ENCODE measurements at places on chromosomes 1 and 21. TPM values are rescaled to one million over a fixed set of nuclear protein-coding genes. Genes with fewer than 3 reads are reported as not detected.
A peak's percentile ranks its signal among the peaks of the same experiment; 100 is the strongest.

DNA sequence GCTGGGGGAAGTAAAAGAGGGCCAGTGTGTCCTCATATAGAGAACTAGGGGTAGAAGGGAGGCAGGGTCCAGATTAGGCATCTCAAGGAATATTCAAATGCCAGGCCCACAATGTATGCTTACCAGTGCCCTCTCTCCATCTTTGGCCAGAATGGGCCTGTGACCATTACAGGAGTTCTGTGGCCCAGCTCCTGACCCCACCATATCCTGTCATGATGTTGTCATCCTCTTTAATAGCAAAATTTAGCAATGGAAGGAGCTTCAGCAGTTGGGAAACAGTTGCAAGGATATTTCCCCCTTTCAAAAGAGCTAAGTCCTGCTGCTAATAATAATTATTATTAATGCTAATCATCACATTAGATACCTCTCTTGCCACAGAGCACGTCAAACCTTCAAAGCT, 49.3 kb upstream of the JUN start:
- no peak for DNase-seq

Gene TMEM61
- total RNA-seq = not detected

DNA sequence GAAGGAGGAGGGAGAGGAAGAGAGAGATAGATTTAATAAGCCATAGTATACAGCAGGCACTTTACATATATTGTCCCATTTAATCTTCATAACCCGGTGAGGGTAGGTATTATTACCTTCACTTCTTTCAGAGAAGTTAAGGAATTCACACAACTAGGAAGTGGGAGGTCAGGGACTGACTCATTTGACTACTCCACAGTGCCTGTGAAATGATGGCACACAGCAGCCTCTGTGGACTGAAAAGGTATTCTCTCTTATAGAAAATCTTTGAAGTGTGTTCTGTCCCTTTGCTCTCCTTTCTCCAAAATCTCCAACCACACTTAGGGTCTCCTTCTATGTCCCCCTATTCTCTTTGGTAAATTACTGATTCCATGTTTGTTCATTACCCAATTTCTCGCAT, 23.9 kb downstream of the PALMD start:
- DNase-seq = no peak

GRCh38 chr1:187956975-187957374, 1128.2 kb downstream of the PLA2G4A start:
- DNase-seq = peak; percentile 32

- DNase-seq = no peak
Observed at GRCh38 chr1:160801836-160802580, 6.0 kb downstream of the LY9 start.

Gene DCST1
- not detected for total RNA-seq

Gene TEKT2
- 2.8 TPM for total RNA-seq

- no peak for DNase-seq
Observed at GRCh38 chr1:33515607-33516006, 43.2 kb downstream of the ZSCAN20 start.

DNA sequence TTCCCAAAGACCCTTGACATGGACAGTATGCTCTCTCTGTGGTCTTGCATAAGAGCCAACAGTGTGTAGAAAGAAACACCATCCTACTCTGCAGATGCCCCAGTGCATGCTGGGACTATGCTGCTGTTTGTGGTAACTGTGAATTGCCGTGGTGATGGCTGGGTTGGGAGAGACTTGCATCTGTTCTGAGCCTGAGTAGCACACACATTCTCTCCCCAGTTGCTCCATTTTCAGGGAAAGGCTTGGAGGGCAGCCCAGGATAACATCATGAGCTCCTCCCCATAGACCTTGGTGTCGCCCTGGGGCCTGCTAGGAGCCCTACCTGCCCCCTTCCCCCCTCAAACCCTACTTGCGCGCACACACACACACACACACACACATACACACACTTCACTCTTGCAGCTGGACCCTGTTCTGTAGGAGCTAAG, 120.9 kb upstream of the IPO9 start:
- DNase-seq = peak; percentile 50

DNA sequence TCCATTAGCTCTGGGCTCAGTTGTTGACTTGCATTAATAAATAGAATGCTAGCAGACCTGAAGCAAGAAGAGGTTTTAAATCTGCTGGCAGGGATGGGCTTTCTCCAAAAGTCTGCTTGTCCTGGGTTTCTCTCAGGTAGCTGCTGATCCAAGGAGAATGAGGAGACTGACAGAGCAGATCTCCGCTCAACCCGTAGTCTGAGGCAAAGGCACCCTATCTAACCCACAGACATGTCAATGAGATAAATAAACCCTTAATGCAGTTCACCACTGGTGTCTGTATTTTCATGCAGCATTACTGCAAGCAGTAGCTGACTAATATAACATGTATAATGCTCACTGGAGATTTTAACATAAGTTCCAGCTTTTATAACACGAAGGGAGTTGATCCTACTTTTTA, 44.1 kb upstream of the RGS21 start:
- no peak for DNase-seq

DNA sequence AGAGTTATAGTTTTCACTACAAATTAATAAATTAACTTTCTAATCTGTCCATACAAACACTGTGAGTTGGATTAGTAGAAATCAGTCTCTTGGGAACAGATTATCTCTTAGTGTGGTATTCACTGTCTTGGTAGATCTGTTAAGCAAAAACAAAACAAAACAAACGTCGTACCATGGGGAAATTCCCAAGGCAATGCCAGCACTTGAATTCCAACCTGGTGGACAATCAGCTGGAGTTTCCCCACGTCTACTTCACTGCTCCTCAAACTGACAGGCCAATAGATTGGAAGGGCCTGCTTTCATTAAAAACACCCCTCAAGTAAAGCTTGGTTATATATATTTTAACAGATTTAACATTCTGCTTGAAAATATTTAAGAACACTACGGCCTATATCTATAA, 31.9 kb downstream of the GDAP2 start:
- DNase-seq = no peak

Gene TAS1R2
- total RNA-seq = not detected

Gene LCA5L
- 0.69 TPM for total RNA-seq

Gene NMNAT2
- 0.17 TPM for total RNA-seq

Gene GNAT2
- total RNA-seq = not detected

GRCh38 chr1:233132445-233132844, 163.1 kb downstream of the PCNX2 start:
- DNase-seq = no peak

GRCh38 chr1:207753611-207754010, 1.8 kb downstream of the CD46 start:
- DNase-seq = no peak

DNA sequence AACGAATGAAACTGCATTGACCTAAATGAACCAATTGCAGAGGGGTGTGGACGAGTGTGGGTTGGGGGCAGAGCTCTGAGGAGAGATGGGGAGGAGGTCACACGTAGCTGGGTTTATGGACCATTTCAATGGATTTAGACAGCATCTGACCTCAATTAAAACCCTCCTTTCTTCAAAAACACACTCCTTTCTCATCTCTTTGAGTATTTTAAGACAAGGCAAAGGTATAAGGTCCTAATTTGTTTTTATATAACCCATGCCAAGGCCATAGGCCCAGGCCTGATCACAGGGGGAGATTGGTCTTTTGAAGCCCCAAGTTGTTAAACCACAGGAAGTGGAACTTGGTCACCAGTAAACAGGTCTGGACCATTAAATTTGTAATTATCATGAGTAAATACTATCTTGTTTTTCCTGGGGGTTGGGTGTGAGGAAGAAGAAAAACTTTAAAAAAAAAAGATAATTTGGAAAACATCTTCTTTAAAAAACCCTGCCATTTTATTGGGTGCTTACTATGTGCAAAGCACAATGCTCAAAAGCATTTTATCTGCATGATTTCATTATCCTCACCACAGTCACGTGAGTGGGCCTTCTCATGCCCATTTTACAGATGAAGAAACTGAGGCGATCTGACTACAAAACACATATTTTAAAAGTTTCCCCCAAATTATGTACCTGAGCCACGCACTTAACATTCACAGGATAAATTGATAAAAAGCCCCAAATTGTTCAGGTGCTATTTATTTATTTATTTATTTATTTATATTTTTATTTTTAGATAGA, 8.9 kb upstream of the INAVA start:
- no peak for DNase-seq

Gene SYCP1
- 0.41 TPM for total RNA-seq

Gene PLK3
- total RNA-seq = 15.6 TPM

- no peak for DNase-seq
Observed at GRCh38 chr1:18475234-18475905, 5.4 kb upstream of the KLHDC7A start.

DNA sequence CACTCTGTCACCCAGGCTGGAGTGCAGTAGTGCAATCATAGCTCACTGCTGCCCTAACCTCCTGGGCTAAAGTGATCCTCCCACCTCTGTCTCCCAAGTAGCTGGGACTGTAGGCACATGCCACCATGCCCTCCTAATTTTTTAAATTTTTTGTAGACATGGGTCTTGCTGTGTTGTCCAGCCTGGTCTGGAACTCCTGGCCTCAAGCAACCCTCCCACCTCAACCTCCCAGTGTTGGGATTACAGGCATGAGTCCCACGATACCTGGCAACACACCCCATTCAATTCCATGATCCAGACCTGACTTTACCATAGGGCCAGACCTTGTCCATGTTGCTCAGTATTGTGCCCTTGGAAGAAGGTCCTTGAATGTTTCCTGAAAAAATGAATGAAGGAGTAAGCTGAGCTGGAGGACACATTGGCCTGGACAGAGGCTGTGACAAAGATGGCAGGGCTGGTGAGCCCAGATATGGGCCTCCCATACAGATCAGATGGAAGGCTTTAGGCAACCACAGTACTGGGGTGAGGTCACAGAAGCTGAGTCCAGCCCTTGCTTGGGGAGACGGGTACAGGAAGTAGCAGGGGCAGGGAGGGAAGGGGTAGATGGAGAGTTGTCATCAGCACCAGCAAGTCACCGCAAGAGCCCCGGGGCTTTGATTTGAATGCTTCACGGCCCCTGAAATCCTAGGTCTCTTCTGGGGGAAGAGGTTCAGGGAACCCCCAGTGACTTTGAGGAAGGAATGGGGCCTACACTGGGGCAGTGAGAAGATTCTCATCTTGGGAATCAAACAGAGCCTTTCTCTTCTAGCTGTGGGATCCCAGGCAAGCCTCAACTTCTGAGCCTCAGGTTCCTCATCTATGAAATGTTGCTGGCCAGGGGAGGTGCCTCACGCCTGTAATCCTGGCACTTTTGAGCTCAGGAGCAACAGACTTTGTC, 40.1 kb upstream of the DMBX1 start:
- DNase-seq = no peak

- no peak for DNase-seq
Observed at GRCh38 chr1:181497870-181498269, 14.6 kb downstream of the CACNA1E start.

Gene TSPAN2
- 2.8 TPM for total RNA-seq

Gene SELENBP1
- not detected for total RNA-seq

GRCh38 chr1:114235960-114236359, 82.3 kb upstream of the SYT6 start:
- no peak for DNase-seq

GRCh38 chr1:10387677-10388386, 11.0 kb upstream of the PGD start:
- DNase-seq = peak; percentile 81

- DNase-seq = no peak
Observed at GRCh38 chr1:88529581-88529980, 154.5 kb upstream of the PKN2 start.

GRCh38 chr1:180229483-180230415, at the start of gene LHX4:
LHX4 (plus strand) TSS chr1:180230264; CDS start chr1:180230530, 266 bp downstream.
- DNase-seq = peak; percentile 53

DNA sequence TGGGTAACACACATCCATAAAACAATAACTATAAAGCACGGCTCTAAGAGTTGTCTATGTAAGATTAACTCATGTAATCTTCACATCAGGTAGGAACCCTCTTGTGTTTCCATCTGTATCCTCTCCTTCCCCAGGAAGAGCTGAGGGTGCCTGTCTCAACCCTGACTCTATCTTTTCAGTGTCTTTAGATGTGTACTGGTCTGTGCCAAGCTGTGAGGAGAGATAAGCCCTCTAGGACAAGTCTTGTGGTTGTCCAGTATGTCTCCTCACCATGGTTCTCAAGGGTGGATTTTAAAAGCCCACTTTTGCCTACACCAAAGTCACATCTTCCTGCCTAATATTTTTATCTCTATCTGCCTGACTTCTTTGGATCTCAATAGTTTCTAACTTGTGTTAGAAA, 300.1 kb downstream of the KCNT2 start:
- no peak for DNase-seq

GRCh38 chr1:164651351-164651951, 92.5 kb downstream of the PBX1 start:
- DNase-seq = no peak

DNA sequence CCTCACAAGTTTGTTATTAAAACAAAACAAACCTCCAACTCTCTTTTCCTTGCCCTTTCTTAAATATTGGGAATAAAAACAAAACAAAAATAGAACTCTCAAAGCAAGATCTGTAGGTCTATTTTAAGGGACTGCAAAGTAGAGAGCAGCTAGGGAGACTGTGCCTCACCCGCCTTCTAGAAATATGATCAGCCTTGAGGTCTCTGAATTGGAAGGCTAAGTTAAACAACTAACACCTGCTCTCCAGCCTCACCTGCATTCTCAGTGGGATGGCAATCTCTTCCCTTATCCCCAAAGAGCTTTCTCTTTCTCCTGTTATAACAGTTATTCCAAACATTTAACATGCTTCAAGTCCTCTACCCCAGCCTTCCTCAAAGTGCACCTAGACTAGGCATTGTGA, 75.5 kb upstream of the TNR start:
- no peak for DNase-seq

- DNase-seq = no peak
Observed at GRCh38 chr1:178005450-178005849, 35.6 kb upstream of the SEC16B start.

Gene C4BPA
- total RNA-seq = not detected

GRCh38 chr1:243420016-243420945, 164.4 kb downstream of the SDCCAG8 start:
- no peak for DNase-seq

DNA sequence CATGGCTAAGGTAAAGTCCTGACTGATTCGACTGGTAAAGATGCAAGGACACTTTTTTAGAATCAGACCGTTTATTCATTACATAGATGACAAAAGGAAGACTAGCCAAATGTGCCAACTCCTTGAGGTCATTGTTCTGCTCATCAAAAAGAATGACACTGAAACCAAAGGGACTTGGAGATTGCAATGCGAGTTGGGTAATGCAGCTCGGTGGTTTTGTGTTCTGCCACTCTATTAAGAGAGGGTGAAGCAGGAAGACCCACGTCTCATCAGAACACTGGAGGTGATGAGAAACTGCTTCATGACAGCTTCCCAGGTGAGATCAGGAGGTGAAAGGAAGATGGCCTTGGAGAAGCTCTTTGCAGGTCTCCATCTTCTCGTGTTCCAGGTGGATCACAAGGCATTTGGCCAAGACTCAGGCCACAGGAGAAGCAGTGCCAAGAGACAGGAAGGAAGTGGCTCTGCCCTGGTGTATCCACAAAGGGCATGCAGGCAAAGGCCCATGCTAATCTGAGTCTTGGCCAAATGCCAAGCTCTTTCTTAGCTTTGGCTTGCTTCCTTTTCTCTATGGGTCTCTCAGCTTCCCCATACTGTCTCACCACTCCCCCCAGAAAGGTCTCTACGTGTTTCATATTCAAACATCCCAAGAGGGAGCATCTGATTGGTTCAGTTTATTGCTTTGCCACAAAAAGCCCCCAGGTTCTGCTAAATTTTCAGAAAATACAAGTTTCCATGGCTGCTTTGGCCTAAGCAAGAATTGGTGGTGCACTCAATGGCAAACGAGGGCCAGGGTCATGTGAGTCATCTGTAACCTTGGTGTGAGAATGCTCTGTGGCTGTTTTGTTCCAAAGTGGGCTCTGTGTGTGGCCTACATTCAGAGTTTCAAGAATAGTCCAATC, 5.7 kb upstream of the CCT8 start:
- peak; percentile 30 for DNase-seq

All from A673 (cell line).